ENCODE measurements at places on chromosomes 7 and 10.

DNA sequence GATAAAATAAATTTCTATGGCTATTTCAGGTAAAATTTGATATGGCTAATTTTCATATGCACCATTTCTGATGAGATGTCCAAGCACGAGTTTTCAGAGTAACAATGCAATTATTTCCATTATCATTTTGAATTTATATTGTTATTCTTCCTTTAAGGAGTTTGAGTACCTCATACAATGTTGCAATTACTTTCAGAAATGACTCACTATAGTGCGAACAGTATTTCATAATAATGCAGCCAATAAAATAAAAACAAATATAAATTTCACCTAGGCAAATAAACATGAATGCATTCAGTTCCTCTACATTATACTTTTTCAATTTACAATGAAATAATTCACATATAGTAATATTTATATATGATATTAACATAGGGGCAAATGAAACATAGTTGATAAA is 78.8 kb upstream of the LRRN3 start:
- DNase-seq = peak; percentile 6

GRCh38 chr10:48789486-48790456 is 105.1 kb downstream of the WDFY4 start:
- no peak for DNase-seq

DNA sequence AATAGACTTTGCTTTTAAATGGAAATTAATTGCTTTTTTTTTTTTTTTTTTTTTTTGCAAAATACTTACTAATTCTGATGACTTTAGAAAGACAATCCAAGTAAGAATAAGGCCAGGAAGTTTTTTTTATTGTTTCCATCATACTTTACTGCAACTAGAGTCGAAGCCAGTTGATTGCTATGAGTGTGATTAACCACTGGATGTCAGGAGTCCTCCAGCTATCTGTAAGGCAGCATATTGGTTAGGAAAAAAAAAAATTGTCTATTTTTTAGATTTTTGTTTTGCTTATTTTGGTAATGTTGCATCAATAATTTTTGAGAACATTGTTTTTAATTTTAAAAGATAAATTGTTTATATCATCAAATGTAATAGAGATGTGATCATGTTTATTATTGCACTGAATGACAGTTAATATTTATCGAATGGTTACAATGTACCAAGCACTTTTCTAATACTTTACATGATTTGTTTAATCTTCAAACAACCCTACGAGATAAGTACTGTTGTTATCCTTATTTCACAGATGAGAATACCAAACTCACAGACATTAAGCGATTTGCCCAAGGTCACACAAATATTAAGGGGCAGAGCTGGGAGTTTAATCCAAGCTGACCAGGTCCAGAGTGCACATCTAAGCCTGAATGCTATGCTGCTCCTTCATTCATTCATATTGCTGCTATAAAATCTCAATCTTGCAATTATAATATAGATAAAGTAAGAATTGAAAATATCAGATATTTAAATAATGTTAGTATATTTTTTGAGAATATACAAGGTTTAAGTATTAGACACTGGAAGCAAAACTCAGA is 19.9 kb upstream of the LMOD2 start:
- DNase-seq = peak; percentile 76

DNA sequence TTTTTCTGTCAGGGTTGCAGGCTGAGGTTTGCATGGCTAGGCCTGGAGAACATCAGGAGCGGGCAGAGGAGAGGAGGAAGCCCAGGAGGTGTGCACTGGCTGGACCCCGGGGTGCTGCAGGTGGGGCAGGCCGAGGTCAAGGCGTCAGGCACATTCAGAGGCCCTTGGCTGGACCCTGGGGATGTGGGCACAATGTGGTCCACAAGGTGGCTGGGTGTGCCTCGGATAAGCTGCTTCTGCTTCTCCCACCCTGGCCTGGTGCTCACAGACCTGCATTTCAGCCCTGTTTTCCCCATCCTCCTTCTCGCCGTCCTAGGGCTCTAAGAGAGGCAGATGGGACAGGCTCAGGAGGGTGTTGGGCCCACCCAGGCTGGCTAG is 108.2 kb downstream of the ADCY1 start:
- no peak for DNase-seq

- DNase-seq = peak; percentile 26
Observed at GRCh38 chr7:134991469-134992339, 5.4 kb downstream of the AGBL3 start.

DNA sequence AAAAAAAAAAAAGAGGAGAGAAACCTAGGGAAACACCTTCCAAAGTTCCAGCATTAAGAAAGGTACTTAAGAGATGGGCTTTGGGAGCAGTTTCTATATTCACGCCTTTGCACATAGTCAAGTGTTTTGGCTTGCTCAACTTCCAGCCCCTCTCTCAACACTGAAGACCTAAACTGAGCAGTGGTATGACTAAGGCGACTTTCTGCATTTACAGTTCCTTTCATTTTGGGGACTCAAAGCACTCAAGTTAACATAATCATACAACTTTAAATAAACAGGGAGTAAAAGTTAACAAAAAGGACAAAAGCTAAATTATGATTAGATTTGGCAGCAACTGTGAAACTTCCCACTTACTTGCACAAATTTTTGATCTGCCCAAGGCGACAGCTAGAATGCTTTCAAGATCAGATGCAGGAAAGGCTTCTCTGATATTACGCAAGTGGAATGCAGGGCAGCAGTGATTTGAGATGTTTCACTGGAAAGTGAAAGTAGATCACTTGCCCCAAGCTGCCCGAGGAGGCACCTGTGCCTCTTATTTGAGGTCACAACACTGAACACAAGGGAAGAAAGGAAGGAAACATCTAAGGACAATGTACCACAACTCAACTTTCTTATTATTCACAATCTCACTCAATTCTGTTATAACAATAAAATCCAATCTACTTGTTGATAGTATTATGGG is 199.5 kb downstream of the SKAP2 start:
- peak; percentile 22 for DNase-seq

DNA sequence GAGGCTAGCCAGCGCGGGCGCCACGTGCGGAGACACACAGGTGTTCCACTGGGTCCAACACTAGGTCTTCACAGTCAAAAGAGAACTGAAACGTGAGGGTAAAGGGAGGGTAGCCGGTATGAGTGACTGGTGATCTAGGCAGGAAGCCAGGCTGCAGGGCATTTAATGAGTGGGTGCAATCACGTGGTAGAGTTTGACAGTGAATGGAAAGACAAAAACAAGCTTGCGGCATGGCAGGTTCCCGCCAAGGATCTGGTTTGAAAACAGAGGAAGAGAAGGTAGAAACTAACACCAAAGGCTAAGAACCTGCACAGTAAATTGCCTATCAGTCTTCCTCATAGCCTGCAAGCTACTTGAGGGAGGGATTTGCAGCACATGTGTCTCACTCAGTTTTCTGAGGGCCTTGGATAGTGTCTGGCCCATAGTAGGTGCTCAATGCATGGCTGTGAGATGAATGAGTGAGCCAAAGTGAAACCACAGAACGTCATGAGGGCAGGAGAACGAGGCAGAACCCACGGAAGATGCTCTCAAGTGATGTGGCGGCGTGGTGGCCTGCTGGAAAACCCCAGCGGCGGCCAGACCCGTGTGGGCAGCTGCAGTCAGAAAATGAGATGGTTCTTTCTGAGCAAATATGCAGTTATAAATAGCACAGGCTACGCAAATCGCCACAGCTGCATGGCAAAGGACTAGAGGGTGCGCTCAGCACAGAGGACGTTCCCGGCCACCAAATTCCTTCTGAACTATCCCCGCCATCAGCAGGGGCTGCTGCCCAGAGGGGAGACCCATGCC is 183.6 kb upstream of the NFE2L3 start:
- DNase-seq = no peak

- DNase-seq = no peak
Observed at GRCh38 chr10:72105710-72106109, 17.4 kb upstream of the SPOCK2 start.

DNA sequence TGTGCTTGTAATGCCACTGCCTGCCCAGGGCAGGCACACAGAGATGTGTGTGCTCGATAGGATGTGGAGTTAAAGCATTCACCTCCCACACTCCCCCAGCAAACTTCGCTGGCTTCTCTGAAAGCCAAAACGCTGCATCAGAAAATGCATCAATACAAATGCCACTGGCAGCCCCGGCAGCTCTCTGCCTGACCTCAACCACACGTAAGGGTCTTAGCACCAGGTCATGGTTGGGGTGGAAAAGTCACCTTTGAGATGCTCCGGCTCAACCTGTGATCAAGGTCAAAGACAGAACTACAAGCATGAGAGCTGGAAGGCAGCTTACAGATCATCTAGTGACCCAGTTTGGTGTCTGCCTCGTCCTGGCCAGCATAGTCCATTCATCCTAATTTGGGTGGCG is 114.4 kb upstream of the NANOS1 start:
- no peak for DNase-seq

DNA sequence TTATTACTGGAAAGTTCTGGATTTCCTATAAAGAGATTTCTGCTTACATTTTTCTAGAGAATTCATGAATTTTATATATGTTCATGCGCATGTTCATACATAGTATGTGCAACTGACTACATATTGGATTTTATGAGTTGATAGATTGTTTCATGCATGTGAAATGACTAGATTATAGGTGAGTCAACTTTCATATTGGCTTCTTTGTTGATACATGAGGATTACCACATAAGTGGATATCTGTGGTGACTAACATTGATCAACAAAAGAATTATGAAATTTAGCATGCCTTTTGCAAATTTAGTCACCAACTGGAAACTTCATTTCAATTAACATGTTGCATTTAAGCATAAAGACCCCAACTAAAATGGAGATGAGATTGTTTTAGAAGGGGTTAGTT is 99.0 kb downstream of the GNAT3 start:
- peak; percentile 39 for DNase-seq

DNA sequence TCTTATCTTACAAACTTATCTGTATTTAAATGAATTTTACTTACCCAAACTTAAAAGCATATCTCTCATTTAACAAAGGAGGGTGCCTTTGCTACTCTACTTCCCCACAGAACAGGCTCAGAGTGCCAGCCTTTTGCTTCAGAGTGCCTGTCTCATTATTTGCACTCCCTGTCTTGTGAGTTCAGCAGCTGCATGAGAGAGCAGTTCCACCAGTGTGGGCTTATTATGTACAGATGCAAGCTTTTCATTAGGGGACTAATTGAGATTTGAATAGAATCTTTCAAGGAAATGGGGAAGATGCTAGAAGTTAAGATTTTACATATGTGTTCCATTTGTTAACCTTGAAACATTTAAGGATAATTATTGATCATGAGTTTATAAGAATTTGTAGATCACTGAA is 310.2 kb upstream of the LRRN3 start:
- no peak for DNase-seq

GRCh38 chr7:46745707-46746090 is 824.6 kb upstream of the IGFBP3 start:
- no peak for DNase-seq

GRCh38 chr7:95330204-95330960 is 6.0 kb upstream of the PON1 start:
- peak; percentile 9 for DNase-seq

DNA sequence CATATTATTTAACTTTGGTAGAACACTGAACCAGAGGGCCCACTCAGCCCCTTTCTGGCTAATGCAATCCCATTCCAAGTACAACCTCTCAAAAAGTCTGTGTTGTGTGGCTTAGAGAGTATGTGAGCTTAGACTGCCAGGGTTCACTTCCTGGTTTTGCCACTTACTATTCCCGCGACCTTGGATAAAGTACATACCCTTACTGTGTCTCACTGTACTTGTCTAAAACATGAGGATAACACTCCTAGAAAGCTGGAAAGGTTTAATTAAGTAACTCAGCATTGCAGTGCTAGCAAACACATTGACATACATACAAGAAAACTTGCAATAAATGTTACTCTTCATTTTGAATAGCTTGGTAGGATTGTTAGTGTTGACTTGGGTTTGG is 215.8 kb downstream of the CHCHD3 start:
- no peak for DNase-seq

- no peak for DNase-seq
Observed at GRCh38 chr7:148719753-148720152, 21.1 kb downstream of the CUL1 start.

GRCh38 chr10:113520261-113520660 is 32.6 kb upstream of the HABP2 start:
- no peak for DNase-seq

GRCh38 chr10:13853854-13854253 is 267.1 kb downstream of the PRPF18 start:
- DNase-seq = peak; percentile 42

DNA sequence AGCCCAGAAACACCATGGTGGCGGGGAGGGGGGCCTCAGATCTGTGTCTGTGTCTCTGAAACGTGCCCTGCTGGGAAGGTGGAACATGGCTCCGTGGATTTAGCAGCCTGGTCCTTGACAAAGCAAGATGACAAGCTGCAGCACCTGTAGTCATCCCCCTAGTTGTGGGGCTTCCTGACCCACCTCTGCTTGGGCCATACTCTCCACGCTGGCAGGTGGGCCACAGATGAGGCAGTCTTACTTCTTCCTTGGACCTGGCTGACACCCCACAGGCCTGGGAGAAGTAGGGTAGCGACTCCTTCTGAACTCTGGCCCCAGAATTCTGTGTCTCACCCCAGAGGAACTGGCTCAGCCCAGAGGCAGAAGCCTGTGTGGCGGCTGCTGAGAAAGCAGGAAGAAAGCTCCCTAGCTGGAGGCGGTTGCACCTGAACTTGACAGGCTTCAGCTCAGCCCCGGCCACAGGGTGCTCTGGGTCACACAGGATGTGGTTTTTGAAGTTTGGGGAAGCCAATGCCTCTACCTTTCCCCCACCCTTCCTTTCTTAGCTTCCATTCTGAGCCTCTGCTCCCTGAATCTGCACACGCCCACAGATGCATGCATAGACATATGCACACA is 113.9 kb downstream of the ABLIM1 start:
- no peak for DNase-seq

DNA sequence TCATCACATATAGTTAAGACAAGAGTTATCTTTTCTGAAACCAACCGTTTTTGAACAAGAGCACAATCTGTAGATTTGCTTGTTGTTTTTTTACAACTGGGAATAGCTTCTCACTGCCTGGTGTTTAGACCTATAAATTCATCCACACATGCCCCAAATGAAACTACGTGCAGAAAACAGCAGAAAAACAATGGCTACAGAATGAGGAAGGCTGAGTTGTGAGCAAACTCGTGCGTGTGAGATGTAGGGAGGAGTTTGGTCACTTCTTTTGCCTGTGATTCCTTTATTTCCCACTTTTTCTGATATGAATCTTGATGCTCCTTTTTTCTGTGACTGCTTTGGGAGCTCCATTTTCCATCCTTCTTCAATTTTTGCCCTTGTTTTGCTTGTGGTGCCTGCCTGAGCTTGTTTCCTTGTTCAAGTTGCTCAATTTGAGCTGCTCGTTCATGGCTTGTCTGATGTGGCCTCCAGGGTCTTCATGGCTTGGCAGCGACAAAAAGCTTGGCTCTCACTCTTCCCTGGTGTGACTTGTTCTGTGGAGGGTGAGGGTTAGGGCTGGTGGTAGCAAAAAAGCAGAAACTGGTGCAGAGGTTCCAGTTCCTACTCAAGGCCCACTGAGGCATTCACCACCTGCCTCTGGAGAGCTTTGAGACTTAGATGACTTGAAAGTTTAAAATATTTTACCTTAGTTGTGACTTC is 76.9 kb downstream of the ZNF365 start:
- DNase-seq = no peak

DNA sequence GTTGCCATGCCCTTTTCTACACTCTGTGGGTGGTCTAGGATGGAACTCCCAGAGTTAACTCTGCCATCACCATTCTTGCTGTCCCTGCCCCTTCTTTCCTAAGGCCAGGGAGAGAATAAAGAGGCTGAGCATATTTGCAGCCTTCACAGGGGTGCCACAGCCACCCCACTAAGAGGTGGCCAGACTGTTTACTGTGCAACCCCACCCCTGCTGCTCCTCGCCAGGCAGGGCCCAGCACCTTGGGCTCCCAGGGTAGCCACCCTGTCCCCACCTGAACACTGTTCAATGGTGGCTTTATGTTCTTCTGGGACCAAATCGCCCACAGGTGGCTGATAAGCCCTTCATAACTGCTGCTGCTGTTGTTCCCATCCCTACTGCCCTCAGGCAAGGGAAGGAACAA is 198.9 kb downstream of the SNX13 start:
- DNase-seq = no peak
